ENCODE measurements at places on chromosomes 6 and 20.

DNA sequence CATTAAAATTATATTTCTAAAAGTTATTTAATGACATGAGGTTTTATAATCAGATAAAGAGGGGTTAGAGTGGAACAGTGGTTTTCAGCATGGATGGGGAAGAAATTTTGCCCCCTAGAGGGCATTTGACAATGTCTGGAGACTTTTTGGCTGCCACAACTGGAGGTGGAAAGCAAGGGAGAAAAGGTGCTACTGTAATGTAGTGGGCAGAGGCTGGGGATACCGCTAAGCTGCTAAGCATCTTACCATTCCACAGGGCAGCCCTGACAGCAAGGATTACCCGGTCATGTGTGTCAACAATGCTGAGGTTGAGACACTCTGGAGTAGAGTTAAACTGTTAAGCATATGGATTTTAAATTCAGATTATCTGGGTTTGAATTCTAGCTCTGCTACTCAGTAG lies 52.9 kb upstream of the FABP7 start:
- DNase-seq = peak; percentile 16

GRCh38 chr6:45619994-45620471 lies 242.3 kb upstream of the SUPT3H start:
- no peak for DNase-seq

DNA sequence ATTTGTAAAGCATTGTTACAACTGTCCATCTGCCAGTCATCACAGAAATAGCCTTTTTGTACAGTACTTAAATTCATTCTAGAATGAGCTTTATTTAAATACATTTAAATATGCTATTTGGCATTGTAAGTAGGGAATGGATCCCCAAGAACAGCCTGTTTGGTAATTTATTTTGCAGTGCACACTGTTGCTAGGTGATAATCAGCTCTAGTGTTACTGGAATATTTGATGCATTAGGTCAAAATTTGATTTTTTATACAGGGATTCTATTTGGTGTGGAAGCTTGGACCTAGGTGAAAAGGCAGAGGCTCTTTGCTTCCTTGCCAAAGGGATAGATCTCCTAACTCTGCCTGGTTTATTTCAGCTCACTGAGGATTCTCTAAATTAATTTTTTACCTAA lies 593.7 kb downstream of the EPM2A start:
- DNase-seq = no peak

- no peak for DNase-seq
These were observed 17.6 kb upstream of the COL12A1 start for GRCh38 chr6:75223428-75223827.

DNA sequence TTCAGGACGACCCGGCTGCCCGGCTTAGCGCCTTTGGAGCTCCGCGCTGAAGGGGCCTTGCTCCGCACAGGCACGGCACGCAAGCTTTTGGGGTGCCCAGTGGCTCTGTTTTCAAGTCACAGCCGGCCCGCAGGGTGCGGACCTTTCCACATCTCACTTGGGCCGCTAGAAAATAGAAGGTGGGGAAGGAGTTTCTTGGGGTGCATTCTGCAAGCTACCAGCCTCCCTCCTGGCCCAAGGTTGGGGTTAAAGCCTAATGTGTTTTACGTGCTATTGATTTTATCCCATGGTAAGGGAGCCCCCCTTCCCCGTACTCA lies 561 bp downstream of the KAT14 start:
- no peak for DNase-seq

DNA sequence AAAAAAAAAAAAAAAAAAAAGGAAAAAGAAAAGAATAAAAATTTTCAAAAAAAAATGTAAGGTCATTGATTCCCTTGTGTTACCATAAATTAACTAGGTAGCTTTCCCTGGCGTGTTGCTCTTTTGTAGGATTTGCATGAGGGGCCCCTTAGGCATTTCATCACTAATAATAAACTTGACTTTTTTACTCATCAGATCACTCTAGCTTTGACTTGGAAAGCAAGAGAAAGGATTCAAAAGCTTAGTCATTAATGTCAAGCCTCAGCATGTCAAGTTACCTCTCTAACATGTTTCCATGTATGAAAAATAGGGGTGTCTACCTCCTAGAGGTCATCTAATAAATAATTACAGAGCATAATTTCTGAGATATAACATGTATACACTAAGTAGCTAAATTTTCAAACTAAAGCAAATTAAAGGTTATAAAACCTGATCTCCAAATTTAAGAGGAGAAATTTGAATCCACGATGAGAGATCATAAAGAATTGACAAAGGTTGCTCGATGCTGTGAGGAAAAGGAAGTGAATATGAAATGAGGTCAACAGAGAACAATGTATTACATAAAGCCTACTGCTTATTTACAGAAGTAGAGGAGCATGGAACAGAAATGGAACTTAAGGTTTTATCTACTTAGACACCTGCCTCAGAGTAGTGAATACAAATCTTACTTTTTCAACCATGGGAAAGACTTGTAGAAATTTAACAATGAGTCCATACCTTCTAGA lies 86.8 kb downstream of the ARHGAP18 start:
- no peak for DNase-seq

GRCh38 chr6:162443101-162443500 lies 284.5 kb downstream of the PRKN start:
- DNase-seq = no peak

GRCh38 chr6:10949579-10950490 lies 63.0 kb downstream of the SYCP2L start:
- DNase-seq = no peak

DNA sequence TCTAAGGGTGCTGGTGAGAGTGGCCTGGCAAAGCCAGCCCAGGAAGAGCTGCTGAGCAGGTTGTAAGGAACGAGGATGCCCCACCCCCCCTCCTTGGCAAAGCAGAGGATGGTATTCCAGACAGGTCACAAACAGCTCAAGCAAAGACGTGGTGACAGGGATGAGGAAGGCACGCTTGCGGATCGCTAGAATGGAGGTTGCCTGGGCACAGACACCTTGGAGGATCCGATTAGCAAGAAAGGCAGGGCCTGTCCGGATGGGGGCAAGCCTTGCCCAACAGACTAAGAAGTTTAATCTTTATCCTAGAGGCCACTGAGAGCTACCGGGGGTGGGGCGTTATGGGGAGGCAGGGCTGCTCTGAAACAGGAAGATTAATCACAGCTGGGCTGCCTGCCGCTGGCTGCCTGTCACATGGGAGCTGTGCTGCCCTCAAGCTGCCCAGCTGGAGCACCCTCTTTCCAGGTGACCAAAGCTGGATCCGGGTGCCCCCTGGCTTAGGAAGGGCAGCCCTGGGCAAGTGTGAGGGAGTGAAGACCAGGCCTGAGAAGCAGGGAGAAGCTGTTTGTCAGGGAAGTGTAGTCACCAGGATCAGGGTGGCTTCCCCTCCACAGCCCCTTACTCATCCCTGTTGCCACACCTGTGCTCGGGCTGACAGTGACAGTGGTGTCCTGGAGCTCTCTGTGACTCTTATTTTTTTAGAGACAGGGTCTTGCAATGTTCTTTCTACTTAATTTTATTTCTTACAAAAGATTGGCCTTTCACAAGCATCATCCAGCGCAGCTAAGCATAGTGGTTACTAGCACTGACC lies 9.1 kb upstream of the MAPK13 start:
- DNase-seq = peak; percentile 30

- peak; percentile 81 for DNase-seq
These were observed 533.3 kb downstream of the HACE1 start for GRCh38 chr6:104326173-104327001.

DNA sequence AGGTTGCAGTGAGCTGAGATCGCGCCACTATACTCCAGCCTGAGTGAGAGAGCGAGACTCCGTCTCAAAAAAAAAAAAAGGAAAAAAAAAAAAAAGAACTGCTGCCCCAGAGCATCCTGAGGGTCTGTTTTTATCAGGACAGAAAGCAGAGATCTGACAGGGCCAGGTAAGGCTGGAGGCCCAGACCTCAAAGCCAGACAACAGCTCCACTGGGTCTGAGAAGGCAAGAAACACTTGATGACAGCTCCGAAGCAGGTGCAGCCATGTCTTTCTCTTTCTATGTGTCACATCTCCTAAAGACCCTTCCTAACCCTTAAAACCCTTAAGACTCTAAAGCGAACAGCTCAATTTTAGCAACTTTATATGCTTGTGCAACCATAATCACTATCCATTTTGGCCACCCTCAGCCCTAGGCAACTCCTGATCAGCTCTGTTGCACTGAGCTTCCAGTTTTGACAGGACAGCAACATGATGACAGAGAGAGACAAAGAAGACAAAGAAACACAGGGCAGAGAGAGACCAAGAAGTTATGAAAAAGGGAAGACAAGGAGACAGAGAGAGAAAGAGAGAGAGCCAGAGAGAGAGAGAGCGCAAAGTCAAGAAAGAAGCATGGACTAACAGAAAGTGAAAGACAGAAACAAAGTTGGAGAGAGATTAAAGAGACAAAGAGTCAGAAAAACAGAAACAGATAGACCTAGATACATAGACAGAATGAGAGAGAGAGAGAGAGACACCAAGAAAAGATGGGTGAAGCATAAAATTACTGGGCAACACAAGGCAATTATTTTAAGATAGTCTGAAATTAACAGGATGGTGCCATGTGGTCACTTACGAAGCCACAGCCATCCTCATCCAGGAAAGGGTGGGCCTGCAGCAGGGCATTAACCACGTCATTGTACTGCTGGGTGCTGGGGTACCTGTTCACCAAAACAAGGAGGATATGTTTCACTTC lies 39.2 kb downstream of the SAMD3 start:
- DNase-seq = no peak

DNA sequence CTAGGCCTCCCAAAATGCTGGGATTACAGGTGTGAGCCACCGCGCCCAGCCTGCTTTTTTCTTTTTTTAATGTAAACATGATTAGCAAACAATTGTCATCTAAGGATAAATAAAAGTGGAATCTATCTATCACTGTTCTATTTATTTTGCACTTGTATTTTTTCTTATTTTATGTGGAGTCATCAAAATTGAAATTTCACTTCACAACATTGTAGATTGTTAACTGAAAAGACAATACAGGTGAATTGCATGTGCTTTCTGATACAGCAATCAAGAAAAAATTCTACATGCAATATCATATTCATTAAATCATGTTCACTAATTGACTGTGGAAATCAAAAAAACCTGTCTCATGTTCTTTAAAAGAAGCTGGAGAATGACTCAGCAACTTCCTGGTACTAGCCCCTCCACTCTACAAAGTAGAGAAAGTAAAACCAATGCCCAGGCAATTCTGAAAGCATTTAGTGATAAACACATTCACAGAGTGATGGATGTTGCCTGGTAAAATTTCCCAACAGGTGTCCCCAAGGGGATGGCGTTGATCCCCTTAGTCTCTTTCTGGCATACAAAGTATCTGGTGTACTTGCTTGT lies 10.7 kb upstream of the RFX6 start:
- no peak for DNase-seq

- peak; percentile 94 for DNase-seq
These were observed at the start of gene ADNP for GRCh38 chr20:50931306-50932015. Gene ADNP, minus strand, starts transcription at chr20:50931437. Its CDS starts 27,441 bp downstream, at chr20:50903996.

DNA sequence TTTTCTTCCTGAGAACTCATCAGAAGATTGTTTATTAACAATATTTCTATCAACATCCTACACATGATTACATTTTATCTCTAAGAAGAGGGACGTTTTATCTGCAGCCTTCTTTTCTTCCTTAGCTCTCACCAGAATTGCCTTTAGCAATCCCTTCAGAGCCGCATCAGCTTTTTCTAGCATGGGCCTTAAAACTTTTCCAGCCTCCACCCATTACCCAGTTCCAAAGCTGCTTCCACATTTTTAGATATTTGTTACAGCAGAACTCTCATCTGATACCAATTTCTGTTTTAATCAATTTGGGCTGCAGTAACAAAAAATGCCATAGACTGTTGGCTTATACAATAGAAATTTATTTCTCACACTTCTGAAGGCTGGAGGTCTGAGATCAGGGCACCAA lies 281.5 kb downstream of the THBS2 start:
- no peak for DNase-seq

- no peak for DNase-seq
These were observed 65.7 kb downstream of the NKAIN2 start for GRCh38 chr6:123869334-123869733.

DNA sequence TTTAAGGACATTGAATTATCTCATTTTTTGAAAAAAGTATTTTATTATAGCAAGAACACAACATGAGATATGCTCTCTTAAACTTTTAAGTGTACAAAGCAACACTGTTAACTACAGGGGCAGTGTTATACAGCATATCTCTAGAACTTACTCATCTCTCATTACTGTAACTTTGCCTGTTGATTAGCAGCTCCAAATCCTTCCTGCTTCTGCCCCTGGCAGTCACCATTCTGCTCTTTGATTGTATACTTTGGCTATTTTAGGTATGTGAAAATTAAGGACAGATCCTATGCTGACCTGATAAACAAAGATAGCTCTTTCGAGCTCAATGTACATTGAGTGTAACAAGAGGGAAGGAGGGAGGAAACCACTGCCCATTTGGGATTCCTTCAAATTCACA lies 1349.8 kb upstream of the GJE1 start:
- peak; percentile 38 for DNase-seq

- DNase-seq = no peak
These were observed 87.9 kb downstream of the THBS2 start for GRCh38 chr6:169165561-169166300.
